Stimulated activated CD8-positive, alpha-beta memory T cell treated with anti-CD3 and anti-CD28 coated beads, Interleukin-2, amount 100 ng/mL, for 1 hour (primary cell): ENCODE measurements at places on chromosomes 6 and 20.
A peak's percentile ranks its signal among the peaks of the same experiment; 100 is the strongest.

DNA sequence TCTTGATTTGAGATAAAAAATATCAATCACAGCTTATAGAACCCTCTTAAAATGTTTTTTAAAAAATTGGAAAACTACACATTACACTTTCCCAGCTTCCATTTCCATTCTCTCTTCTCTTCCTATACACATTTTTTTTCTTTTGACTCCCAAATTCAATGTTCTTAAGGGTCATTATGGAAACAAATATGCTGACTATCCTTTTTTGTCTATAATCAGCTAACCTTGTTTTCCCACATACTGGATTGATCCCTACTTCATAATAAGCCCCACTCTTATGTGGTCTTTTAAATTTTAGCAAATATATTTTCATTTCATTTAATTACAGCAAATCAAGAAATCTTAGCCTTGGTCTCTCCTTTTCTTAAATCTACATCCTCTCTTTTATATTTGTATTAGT, 378.4 kb downstream of the MEI4 start:
- DNase-seq = no peak

GRCh38 chr6:126176282-126176681, 163.6 kb upstream of the CENPW start:
- no peak for DNase-seq

DNA sequence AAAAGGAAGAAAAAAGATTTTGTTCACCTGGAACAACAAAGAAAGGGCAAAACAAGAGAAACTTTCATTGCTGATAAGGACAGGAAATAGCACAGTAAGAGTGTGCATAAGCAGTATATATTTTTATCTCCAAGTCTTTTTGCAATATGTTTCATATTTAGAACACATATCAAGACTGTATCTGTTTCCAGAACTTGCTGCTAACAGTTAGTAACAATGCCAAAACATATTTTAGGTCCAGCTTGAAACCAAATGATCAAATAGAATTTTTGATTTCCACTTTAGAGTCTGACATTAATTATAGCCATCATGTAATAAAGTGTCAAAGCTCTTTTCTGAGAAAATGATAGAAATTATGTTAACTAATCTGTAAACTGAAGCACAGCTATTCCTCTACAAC, 143.5 kb upstream of the SUPT3H start:
- DNase-seq = no peak

GRCh38 chr6:166848979-166849748, 107.2 kb downstream of the RNASET2 start:
- no peak for DNase-seq

DNA sequence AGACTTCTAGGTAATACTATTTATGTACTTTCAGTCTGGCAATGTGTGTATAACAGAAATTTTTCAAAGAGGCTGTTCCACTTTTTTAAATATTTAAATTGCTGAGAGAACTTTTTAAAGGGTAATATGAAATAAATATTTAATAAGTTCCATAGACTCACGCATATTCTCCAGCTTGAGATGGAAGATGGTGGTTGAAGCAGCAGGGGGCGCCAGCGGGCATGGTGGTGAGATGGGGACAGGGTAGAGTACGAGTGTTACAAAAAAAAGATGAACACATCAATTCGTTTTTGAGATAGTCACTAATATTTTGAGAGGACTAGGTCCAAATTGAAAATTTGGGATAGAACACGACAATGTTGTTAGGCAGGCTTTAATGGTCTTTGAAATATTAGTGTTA, 68.4 kb downstream of the RSPO3 start:
- DNase-seq = peak; percentile 30

DNA sequence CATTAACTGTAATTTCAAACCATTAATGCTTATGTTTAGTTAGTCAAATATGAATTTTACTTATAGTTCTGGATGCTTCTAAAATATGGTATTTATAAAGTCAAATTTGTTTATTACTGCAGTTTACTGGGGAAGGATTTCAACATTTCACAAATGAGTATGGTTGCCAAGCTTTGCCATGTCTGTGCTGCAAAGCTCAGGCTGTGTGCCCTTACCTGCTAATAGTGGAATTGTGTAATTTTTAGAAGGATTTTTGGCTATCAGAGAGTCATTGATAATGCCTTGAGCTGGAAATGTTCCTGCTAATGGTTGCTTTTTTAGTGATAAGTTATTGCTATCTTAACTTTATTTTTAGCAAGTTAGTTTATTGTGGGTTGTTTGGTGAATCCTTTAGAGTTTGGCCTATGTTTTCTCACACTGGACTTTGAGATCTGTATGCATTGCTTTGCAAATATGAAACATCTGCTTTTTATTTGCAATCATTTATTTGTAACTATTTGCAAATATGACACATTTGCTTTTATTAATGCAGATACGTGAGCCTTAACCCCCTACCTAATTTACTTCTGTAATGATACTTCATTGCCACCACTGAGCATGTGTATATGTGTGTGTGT, 105.8 kb downstream of the CD109 start:
- no peak for DNase-seq

- DNase-seq = no peak
Measured at GRCh38 chr20:19628570-19629134, 129.4 kb upstream of the RIN2 start.

- no peak for DNase-seq
Measured at GRCh38 chr6:7991536-7991935, 72.7 kb downstream of the BLOC1S5 start.

DNA sequence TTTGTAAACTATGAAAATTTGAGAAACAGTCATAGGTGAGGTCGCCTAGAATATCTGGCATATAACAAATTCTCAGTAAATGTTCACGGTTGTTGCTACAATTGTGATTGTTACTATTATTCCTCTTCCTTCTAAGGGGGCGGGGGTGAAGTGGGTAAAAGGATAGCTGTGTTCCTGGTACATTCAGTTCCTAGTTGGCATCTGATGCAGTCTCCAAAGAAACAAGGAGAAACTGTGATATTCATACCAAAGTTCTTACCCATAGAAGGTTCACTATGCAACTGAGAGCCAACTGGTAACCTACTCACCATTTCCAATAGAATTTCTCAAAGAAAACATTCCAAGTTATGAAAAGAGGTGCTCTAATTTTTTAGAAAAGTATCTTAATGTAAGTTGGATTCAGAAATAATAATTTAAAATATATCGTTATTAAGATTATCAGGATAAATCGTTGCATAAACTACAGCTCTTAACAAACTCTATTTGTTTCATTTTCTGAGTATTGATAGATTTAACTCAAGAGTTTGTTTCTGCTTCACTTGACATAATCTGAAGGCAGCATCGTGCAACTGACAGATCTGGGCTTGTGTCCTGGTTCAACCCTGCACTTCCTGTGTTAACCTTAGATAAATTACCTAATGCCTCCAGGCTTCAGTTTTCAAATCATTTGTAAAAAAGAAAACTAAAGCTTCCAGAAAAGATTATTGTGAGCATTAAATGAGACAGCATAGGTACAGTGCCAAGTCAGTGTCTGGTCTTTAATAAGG, 13.3 kb upstream of the MAP7 start:
- no peak for DNase-seq

- DNase-seq = no peak
Measured at GRCh38 chr6:30915591-30915946, 1.5 kb downstream of the VARS2 start.

DNA sequence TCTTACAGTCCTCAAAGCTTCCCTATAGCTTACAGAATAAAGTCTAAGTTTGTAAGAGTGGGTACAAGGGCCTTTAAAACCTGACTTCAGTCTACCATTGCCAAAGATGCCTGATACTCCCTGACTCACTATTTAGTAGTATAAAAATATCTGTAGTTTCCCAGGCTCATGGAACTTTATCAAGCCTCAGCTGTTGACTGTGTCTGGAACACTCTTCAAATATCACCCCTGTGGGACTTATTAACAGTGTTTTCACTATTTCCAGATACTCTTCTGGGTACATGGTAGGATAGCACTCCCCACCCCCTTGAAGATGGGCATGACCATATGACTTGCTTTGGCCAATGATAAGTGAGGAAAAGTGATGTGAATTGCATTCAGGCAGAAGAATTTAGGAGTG, 105.3 kb upstream of the TENT5A start:
- DNase-seq = no peak

DNA sequence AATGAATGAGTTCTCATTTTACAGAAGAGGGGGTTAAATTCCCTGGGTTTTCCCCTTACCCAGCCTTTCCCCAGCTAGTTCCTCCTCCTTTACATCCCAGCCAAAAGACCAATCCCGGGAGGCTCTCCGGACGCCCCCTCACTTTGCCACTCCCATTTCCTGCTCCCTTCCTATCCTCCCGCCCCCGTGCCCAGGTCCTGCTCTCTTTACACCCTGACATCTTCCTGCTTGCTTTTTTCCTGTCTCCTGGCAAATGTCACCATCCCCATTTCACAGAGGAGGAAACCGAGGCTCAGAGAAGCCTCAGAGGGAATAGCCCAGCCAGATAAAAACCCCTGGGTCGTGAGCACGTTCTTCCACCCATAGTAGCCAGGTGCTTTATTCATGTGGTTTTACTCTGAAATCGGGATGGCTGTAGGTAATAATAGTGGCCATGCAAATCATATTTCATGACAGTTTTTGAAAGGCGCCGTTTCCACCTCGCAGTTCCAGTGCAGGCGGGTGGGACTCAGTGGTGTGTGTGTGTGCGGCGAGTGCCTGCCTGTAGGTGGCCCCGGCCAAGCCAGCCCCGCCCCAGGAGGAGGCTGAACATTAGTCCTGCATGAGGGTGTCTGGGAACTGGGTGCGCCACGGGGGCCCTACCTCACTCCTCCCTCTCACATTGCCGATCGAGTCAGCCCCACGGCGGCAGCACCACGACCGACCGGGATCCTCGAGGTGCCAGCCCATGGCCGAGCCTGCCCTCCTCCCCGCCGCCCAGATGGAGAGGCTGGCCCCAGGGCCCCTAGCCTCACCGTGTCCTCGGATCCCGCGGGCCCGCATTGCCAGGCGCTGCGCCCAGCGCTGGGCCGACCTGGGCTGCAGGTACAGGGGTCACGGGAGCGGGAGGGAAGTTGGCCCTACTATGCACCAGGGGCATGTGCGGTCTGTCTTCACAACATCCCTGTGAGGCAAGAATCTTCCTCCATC, at the start of gene ARHGAP40:
ARHGAP40 (plus strand) TSS at position 594 of the 969 bp plus-strand sequence.
- DNase-seq = no peak

- DNase-seq = no peak
Measured at GRCh38 chr20:41344938-41345728, 4.5 kb downstream of the LPIN3 start.

- DNase-seq = no peak
Measured at GRCh38 chr6:51644426-51644825, 443.0 kb downstream of the PKHD1 start.

- DNase-seq = no peak
Measured at GRCh38 chr6:72966628-72967280, 258.5 kb downstream of the KHDC1L start.

- DNase-seq = no peak
Measured at GRCh38 chr6:106918115-106918514, 56.4 kb downstream of the CD24 start.

GRCh38 chr6:49649988-49650387, 13.3 kb upstream of the RHAG start:
- no peak for DNase-seq

DNA sequence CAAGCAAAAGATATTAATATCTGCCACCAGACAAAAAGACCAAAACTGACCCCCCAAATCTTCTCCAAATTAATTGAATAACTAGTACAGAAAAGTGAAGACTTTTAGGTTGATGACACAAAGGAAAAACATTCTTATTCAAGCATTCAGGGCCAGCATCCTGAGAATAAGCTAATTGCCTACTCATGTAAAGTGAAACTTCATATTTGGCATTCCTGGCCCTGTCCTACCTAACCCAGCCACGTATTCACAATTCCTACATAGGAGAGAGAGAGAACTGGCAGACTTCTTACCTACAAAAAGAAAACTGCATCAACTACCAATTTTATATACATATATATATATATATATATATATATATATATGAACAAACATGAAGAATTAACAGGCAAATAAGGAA, 4.9 kb upstream of the ASCC3 start:
- no peak for DNase-seq

- no peak for DNase-seq
Measured at GRCh38 chr6:168678077-168678476, 237.1 kb downstream of the SMOC2 start.

DNA sequence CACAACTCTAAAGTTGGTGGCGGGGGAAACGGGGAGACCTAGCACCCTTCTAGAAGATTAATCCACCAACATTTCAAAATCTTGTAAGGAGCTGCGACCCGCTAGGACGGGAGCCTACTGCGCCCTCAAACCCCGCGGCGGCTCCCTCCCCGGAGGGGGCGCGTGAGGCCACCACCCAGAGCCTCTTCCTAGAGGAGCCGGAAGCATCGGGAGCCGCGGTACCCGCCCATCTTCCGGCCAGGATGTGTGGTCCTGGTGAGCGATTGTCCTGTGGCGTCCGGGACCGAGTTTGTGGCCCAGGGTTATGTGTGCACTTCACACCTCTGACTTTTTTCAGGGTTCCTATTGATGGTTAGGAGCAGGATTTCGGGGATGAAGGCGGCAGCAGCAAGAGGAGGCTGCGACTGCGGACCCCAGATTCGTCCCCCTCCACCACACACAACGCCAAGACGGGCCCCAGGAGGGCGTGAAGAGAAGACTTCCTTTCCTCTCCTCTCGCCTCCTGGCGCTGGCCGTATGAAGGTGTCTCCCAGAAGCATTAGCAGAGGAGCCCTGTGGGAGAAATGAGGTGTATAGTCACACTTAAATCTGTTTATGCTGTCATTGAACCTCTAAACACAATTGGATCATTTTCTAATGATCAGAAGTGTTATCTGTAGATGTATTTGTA, 10.7 kb downstream of the ZNF165 start:
- no peak for DNase-seq

- DNase-seq = no peak
Measured at GRCh38 chr6:69901361-69901760, 35.0 kb downstream of the COL19A1 start.

DNA sequence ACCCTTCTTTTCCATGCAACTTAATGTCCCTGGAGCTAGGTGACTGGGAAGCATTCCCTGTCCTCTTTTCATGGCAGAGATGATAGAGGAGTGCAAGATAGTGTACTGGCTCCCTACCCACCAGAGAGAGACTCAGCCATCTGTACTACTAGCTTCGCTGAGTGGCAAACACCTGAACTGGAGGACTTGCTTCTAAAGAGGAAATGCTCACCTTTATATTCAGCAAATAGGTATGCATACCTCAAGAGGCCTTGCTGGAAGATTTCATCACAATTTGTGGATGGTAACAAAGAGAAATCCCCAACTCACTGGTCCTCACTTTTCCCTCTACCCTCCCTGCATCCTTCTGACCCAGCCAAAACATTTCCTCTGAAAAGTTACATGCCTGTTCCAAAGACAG, 124.1 kb downstream of the FOXA2 start:
- DNase-seq = no peak

DNA sequence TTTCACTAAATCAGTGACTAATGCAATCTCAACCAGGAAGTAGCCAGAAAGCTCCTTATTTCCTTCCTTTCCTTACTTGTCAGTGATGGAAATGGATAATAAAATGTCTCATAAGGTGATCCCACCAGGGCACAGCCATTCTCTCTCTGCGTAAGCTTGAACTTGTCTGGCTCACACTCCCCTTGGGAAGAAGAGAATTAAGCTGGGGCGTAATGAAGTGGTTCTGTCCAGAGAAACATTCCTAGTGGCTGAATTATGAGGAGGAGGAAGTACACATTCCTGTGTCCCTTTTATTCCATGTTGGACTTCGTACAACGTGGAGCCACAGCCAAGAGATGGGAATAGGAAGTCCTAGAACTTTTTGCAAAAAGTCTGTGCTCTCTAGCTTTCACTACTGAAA, 93.7 kb downstream of the MTHFD1L start:
- DNase-seq = no peak
